ENCODE measurements at places on chromosomes 16 and 17.

GRCh38 chr16:11107780-11108465 is 148.1 kb downstream of the SOCS1 start:
- DNase-seq: no peak

DNA sequence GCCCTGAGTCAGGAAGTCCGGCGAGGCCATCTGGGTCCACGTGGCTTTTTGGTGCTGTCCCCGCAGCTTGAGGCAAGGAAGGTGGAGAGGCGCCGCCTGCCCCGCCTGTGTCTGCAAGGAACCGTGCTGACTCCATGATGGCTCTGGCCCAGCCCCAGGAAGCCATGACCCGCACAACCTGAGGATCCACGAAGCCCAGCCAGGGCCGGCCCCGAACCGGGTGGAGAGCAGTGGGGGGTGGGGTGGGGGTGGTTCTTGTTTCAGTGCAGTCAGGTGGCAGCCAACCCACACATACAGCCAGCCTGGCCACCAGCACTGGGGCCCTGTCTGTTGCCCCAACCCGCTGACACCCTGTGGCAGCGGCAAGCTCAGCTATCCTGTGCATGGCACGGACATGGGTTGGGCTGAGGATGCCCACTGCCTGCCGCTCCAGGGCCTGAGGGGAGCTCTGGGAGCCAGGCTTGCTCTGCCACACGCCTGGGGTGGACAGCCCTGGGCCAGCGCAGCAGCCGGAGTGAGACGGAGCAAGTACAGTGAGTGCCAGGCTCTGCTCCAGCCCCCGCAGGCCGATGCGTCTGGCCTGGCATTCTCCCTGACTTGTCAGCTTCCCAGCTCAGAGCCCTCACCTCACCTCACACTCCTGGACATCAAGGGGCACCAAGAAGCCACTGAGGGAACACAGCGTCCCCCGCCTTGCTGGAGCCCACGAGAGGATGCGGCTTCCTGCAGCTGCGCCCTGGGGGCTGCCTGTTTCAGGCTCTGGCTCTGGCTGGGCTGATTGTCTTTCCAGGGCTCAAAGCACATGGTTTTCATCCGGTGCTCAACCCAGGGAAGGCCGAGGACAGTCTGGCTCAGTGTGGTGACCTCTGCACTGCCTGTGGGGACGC is 68.8 kb downstream of the LMF1 start:
- no peak for DNase-seq

- no peak for DNase-seq
Measured at GRCh38 chr16:88084881-88085280, 133.6 kb downstream of the BANP start.

GRCh38 chr17:40251576-40251975 is 32.5 kb downstream of the WIPF2 start:
- peak; percentile 1 for DNase-seq

DNA sequence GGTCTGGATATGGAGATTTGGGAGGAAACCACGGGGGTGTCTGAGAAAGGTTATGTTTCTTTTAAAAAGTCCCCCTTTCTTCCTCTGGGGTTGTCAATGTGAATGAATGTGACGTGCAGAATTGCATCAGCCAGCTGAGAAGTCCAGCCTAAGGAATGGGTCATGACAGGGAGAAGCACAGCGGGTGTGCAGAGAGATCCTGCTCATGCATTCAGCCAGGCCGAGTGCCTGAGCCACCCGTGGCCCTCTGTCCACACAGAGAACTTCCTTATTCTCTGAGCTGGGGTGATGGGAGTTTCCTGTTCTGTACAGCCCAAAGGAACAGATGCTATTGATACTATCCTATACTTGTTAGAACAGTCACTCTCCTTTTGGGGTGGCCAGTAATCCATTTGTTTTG is 117.9 kb downstream of the CPPED1 start:
- no peak for DNase-seq

- no peak for DNase-seq
Measured at GRCh38 chr17:15422392-15422965, 44.9 kb downstream of the CDRT4 start.

GRCh38 chr17:29212681-29213121 is 32.5 kb upstream of the MYO18A start:
- DNase-seq: no peak

DNA sequence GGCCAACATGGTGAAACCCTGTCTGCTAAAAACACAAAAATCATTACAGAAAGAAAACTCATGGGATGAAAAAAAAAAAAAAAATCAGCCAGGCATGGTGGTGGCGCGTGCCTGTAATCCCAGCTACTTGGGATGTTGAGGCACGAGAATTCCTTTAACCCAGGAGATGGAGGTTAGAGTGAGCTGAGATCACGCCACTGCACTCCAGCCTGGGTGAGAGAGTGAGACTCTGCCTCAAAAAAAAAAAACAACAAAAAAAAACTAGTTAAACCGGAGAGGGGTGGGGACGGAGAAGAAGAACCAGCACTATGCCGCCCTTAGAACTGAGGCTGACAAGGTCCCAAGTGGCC is 7.4 kb upstream of the NOTUM start:
- DNase-seq: no peak

DNA sequence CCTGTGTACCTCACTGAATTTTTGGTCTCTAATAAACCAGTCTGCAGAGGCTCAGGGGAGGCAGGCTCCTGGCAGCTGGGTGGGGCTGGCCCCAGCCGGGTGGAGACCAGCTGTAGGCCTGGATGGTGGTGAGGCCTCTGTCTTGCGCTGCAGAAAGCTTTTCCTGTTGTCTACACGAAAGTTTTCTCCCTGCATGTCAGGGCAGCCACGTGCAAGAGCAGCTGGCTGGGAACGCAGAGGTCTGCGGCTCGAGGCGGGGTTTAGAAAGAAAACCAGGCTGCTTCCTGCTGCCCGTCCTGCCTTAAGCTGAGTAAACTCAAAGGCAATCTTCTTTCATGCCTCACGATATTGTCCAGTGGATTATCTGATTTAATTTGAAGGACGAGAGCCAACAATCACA is 2.4 kb downstream of the SERPINF1 start:
- no peak for DNase-seq

- DNase-seq: no peak
Measured at GRCh38 chr17:15945527-15946191, 729 bp downstream of the ADORA2B start.

GRCh38 chr17:82440991-82441627 is 9.4 kb downstream of the CYBC1 start:
- DNase-seq: no peak

DNA sequence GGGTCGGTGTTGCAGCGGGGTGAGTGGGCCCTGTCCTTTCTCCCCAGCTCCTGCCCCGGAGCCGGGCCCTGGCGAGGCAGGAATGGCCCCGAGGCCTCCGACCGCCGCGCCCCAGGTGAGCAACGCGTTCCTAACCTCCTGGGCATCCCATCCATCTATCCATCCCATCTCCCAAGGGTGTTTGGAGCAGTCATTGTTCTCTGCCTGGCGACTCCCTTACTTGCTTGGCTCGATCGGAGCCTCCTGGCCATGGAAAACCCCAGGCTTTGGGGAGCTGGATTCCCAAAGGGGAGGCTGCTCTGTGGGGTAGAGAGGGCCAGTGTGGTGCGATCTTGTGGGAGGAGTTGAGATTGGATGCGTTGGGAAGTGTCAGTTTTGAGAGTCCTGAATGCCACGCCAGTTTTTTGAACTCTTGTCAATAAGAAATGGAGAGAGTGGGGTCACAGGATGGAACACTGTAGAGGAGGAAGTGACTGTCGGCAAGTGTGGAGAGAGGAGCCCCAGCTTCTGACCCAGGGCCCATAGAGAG is 684 bp downstream of the ZFP90 start:
- no peak for DNase-seq

DNA sequence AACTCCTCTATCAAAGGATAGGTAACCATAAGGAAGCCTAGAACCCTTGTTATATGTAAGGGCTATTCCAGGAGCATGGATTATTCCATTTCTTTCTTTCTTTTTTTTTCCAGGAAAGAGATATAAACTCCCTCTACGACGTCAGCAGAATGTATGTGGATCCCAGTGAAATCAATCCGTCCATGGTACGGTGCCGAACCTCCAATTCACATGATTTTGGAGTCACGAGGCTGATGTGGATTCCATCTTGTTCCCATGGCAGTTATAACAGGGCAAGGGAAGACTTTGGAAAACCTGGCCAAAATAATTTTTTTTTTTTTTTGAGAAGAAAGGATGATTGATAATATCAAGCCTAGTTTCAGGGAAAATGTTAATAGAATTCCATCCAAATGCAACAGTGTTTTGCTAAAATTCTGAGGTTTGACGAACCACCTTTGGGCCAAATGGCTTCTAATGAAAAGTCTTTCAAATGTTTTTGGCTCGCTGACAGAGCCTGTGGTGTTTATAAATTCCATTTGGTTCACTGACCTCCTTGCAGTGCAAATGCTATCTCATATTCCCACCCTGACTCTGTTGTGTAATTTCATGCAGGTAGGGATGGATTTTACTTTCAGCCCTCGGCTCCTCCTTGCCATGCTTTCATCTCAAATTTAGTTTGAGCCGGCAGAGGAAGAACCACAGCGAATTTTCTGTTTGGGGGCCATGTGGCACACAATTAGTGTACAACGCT is 90.0 kb downstream of the SDR42E1 start:
- no peak for DNase-seq

GRCh38 chr17:32331243-32332040 is 10.5 kb downstream of the C17orf75 start:
- no peak for DNase-seq

DNA sequence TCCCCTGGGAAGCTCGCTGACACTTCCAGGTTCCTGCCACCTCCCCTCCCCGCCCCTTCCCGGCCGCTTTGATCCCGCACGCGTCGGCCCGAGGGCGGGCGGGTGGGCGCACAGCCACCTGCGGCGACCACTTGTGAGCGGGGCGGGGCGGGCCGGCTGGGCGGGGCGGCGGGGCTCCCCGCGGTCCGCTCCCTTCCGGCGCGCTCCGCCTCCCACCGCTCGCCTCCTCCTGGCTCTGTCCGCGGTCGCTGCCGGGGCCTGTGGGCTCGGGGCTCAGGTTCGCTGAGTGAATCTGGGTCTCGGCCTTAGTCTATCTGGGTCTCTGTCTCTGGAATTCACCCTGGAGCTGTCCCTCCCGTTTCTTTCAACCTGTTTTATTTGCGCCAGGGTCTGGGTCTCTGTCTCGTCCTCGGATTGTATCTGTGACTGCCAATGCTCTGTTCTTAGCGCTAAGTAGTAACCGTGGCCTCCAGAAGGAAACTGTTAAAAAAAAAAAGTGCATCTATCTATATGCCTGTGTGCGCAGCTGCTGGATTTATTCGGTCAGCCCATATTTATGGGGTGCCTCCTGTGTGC is 2.7 kb upstream of the HES7 start:
- no peak for DNase-seq

DNA sequence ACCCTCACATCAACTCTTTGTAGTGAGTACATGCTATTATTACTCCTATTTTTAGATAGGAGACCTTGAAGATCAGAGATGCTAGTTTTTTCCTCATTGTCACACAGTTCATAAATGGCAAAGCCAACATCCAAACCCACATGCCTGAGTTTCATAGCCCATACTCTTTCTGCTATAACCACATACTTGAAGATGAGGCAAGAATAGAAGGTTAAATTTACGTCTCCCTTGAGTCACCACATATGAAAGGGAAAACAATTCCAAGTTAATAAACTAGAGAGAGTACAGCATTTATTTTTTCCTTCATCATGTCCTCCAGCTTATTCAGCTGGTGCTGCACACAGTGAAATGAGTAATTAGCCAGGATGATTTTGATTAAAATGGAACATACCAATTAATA is 23.7 kb downstream of the NUDT7 start:
- no peak for DNase-seq

DNA sequence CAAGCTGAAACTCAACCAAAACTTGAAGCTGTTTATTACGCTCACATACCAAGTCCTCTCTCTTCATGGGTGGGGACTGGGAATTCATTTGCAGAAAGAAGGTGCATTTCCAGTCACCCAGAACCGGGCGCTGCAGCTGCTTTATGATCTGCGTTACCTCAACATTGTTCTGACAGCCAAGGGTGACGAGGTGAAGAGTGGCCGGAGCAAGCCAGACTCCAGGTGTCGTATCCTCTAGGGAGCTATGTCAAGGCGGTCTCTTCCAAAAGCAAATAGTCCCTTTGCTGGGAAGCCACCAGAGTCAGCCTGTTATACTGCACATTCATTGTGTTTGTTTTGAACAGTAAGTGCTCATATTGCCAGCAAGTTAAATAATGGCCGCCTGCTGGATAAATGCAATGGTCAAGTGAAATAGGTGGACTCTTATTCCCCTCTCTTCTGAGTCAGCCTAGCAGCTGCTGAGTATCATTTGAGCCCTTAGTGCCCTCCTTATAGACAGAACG is 12.7 kb downstream of the COG1 start:
- no peak for DNase-seq

DNA sequence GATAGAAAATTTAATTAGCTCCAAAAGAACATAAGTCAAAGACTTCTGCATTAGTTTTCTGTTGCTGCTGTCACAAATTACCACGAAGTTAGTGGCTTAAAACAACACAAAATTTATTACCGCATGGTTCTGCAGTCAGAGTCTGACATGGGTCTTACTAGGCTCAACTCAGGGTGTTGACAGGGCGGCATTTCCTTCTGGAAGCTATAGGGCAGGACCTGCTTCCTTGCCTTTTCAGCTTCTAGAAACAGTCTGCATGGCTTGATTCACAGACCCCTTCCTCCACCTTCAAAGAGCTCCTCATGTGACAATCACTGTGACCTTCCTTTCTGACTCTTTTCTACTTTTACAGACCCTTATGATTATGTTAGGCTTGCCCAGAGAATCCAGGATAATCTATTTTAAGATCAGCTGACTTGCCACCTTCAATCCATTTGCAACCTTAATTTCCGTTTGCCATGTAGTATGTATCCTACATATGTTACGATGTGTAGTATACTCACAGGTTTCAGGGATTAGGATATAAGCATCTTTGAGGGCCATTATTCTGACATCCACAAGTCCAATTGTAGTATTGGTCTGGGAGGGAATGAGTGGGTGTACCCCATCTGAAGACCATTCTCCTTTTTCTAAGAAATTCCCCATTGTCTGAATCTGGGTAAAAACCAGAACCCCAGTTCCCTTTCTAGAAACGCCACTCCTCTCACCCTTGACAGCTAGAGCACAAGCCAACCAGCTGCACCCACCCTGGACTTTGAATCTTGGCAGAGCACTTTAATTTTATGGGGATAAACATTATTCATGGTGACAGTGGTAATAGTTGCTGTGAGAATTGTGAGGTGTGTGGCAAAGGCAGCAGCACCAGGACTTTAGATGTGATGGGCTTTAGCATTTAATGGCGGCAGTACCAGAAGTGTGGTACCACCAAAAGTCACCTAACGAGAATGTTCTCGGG is 265.5 kb downstream of the KCNJ2 start:
- no peak for DNase-seq

DNA sequence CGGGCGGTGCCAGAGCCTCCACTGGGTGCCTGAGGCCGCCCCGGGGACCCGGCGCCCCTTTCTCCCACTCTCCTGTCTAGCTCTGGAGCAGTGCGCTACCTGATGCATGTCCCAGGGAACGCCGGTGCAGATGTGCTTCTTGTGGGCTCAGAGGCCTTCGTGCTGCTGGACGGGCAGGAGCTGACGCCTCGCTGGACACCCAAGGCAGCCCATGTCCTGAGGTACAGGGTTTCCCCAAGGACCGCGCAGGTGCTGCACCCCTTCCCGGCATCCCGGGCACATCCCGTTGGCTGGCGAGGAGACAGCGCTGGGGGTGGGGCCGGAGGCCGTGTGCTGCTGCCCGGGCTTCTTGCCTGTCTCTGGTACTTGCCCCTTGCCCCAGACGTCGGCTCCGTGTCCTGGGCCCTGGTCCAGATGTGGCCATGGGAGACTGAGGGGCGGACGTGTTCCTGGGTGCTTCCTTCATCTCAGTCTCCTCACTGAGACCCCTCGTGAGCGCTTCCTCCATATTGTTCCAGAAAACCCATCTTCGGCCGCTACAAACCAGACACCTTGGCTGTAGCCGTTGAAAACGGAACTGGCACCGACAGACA is 12.5 kb downstream of the RGS11 start:
- no peak for DNase-seq
